Stimulated activated CD4-positive, alpha-beta T cell treated with anti-CD3 and anti-CD28 coated beads, Interleukin-1b, Interleukin-23, amount 100 ng/mL, for 24 hours (primary cell): ENCODE measurements at places on chromosomes 4 and X.

DNA sequence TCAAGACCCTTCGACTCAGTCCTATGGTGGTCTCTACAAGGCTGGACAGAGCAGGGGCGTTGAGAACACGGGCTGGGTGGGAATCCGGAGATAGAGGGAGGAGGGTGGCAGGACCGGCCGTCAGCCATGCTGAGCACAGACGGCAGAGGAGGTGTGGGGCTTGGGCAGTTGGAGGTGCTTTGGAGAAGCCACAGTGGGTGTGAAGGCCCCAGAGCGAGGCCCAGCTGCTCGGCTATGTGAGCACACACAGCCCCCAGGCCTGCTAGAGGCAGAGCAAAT, 4.2 kb downstream of the PDE6B start:
- DNase-seq, result no peak

DNA sequence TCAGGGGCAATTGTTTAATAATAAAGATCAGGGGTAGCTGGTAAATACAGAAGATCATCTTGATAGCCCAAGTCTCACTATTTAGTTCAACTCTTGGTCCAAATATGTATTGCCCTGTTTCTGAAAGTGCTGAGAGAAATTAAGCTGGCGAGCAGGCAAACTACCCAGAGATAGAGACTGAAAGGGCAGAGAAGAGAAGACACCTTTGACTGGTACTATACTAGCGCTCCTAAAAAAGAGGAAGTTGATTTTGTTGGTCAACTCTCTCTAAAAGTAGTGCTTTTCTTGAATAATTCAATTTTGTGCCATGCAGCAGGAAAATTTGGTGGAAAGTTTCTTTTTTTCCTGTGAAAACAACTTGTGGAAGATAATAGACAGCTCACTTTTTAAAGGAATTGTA, 64.0 kb downstream of the IGSF1 start:
- DNase-seq, result no peak

DNA sequence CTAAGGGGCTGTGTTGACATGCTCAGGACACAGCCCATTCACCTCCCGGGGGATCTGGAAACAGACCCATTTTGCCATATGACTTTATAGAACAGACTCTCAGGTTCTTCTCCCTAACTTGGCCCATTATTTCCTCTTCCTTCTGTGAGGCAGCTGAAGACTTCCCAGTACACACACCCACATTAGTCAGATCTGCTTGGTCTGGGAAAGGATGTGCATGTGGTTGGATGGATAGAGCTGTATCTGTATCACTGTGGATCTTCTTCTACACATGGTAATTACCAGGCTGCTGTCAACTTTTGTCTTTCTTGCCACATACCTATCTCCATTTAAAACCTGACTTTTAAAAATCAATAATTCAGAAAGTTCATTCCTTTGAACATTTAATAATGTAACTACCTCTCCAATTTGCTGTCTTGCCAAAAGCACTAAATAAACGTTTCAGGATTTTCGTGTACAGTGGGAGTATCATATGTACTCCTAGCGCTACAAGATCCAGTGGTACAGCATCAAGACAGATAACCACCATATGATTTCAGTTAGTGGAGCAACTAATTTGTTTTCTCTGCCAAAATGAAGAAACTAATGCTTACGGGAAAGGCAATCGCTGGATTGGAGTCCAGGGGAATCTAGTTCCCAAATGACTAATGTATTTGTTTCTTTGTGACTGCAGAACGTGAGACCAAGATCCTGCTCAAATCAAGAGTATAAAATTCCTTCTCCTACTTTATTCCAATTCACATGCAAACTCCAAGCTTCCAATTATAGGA, 134.1 kb upstream of the MAP3K15 start:
- no peak for DNase-seq

DNA sequence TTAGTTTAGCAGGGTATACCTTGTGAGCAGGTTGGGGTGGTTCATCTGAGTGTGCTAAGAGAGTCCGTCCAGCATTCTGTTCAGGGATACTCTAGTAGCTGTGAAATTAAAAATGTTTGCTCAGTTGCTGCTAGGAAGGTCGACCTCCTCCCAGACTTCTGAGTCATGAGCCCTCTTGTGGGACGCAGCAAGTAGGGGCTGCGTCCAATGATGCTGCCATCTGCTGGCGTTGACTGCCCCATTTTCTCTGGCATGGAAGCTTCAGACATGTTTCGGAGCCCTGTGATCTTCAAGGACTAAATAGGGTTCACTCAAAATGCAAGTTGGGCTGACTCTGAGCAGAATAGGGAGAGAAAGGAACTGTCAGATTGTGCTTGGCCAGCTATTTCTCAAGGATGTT, 201.0 kb upstream of the ARSJ start:
- DNase-seq, result peak; percentile 1

DNA sequence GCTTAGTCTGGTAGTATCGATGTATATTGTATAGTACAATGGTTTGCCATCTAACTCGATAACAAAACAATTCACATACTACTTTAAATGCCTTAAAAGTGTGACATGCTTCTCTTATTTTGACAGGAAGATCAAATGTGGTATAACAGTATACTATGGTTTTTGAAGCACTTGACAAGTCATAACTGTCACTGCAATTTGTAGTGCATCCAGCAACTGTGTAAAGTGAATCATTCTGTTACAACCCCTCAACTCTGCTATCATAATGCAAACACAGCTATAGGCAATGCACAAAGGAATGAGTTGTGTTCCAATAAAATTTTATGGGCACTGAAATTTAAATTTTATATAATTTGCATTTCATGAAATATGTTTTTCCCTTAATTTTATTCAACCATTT, 14.0 kb downstream of the RAP1GDS1 start:
- DNase-seq, result no peak

DNA sequence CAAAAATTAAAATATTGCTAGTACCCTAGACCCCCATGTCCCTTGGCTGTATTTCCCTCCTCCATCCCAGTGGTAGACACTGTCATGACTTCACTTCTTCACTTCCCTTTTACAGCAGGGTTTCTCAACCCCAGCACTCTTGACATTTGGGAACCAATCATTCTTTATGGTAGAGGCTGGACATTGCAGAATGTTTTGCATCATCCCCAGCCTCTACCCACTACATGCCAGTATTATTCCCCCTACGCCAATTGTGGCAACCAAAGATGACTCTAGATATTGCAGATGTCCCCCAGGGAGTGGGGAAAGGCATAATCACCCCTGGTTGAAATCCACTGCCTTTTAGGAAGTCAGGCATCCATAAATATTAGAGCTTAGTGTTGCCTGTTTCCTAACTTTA, 138.6 kb downstream of the AMELX start:
- DNase-seq, result no peak

GRCh38 chr4:168183717-168184571, 91.6 kb downstream of the ANXA10 start:
- no peak for DNase-seq

DNA sequence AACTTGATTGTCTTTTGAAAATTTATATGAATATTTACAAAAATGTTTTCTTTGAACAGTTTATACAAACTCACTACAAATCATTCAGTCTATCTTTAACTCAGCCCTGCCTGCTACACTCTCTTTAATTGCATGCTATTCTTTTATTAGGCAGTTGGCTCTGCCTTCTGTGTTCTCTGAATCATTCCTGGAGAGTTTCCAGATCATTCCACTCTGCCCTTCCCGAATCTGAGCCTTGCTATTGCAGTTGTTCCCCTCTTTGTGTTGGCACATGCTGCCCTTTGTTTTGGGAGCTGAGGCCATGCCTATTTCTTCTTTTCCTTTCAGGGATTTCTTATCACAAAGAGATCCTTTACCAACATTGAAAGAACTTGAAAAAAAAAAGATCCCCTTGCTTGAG, 8.7 kb upstream of the TECRL start:
- DNase-seq, result no peak

DNA sequence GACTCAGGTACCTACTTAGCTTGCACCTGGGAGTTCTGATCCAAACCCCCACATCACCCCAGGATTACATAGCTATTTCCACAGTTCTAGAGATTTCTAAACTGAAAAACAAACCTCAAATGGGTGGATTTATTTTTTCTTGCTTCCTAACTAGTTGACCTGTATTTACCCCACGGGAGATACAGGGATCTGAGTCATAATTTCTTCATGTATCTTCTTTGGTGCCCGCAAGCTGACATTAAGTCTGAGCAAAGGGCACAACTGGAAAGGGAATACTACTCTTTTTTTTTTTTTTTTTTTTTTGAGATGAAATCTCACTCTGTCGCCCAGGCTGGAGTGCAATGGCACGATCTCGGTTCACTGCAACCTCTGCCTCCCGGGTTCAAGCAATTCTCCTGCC, 10.0 kb upstream of the ELOVL6 start:
- no peak for DNase-seq

- DNase-seq, result no peak
Measured at GRCh38 chr4:122508083-122508482, 51.6 kb upstream of the IL2 start.

- no peak for DNase-seq
Measured at GRCh38 chr4:102036619-102037376, 246.3 kb downstream of the BANK1 start.

DNA sequence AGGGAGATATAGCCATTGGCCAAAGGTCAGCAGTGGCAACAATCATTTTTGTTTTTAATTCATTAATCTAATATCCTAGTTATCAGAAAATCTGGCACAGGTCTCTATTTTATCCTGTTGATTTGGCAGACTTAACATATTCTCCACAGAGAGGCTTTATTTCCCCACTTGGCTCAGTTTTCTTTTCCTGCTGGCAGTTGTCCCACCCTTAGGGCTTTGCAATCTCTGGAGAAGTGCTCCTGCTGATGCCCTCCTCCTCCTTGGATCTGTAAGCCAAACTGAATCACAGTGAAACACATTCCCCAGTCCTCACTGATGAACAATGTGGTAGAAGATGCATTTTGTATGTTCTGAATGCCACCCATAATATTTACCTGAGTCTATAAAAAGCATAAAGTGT, 889.7 kb downstream of the PDHA2 start:
- no peak for DNase-seq

GRCh38 chr4:186651624-186652023, 72.0 kb downstream of the FAT1 start:
- DNase-seq, result no peak

- no peak for DNase-seq
Measured at GRCh38 chr4:54225598-54226403, 3.3 kb upstream of the PDGFRA start.

DNA sequence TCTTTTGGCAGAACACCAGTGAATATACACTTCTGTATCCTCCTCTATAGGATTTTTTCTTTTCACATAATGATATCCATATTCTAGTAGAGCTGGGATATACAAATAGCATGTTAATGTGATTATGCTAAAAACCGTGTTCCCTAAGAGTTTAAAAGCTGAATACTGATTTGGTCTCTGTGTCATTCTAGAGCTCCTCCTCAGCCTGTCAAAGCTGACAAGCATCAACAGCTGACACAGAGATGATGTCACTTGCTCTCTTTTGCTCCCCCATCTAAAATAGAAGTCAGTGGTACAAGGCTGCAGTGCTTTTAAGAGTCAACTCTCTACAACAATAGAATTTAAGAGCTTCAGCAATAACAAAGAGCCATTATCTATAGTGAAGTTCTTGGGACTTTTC, 17.1 kb upstream of the HERC3 start:
- DNase-seq, result no peak

GRCh38 chrX:102712981-102713625, 855 bp downstream of the GPRASP2 start:
- no peak for DNase-seq

DNA sequence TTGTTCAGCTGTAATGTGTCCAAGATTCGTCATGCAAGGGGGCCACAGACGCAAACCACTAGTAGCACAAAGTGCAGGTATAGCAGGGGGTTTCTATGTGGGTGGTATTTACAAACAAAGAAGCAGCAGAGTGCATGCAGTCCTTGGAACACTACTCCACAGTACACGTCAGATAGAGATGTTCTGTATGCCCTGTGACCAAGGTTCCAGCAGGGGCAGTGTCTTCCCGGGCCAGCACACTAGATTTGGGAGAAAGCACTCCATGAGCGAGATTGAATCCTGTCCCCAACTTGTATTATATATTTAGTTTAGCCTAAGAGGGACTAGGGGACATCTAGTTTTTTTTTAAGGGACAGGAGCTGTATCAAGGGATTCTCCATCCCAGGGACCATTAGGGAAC, 54.4 kb upstream of the ESX1 start:
- no peak for DNase-seq

GRCh38 chrX:103151799-103152198, 58.9 kb upstream of the NXF3 start:
- no peak for DNase-seq

DNA sequence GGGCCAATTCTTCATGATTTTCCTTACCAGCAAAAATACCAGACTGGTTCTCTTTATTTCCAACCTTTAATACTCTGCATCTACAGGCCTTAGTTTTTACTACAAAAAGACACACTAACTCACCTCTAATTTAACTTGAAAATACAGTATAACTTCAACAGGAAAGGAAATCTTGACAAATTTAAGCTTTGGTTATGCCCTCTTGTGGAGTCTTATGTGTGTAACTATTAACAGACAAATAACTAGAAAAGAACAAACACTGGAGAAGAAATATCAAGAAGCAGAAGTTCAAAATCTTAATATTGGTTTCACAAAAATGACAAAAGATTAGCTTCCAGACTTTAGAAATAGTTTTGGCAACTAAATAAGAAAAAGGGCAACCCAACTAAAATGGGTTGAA, 33.0 kb downstream of the PPA2 start:
- no peak for DNase-seq

- no peak for DNase-seq
Measured at GRCh38 chr4:130419211-130419975, 1323.4 kb downstream of the C4orf33 start.

- no peak for DNase-seq
Measured at GRCh38 chrX:3526731-3527130, 180.3 kb upstream of the MXRA5 start.

DNA sequence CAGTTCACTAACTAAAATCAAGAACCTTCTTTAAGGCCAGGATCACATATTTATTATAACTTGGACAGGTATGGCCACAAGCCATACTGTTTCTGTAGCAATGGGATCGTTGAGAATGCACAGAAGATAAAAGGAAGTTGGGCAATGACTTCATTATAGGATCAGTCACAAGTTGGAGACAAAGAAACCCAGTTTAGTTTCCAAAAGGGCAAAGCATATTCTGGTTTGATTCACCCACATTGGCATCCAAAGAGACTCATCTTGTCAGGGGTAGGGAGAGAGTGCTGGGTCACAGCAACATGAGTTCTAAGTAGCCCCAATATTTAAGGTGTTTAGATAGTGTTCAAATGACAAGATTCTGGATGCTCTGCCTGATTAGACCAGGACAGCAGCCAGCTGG, 317.1 kb upstream of the GALNT7 start:
- no peak for DNase-seq
